Activated naive CD8-positive, alpha-beta T cell treated with anti-CD3 and anti-CD28 coated beads, Interleukin-2, amount 50 U/mL, for 16 hours (primary cell): ENCODE measurements at places on chromosomes 16 and 17.
A peak's percentile ranks its signal among the peaks of the same experiment; 100 is the strongest.

DNA sequence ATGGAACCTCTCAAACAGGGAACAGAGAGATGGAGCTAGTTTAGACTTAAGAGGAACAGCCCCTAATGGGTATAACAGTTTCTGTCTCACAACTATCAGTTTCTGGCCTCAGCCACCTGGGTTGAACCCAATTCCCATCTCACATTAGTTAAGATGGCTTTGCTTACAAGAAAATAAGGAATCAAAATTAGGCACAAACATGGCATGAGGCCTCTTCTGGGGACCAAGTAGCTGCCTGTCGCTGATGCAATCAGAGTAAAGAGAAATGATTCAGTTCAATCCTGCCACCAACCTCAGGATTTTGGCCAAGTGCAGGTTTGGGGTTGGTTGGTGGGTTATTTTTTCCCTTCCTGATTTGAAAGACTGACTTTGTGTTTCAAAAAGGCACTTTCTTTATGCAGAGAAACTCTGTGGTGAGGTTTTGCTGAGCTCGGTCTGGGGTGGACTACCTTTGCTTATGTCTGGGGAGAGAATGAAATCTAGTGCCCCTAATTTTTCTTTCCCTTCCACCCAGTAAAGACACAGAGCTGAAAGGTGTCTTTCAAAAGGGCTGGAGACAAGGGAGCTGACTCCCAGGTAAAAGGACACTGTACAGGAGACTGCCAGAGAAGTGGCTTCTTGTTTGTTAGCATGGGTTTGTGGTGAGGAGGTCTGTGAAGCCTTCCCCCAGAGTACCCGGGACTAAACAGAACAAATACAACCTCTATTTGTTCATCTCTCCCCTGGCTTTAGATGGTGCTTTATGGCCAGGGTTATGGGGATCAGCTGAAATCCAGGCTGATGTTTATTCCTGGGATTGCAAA lies 44.8 kb upstream of the NFAT5 start:
- DNase-seq: peak; percentile 3

GRCh38 chr17:8253801-8254200 lies 4.7 kb downstream of the PFAS start:
- DNase-seq: no peak

DNA sequence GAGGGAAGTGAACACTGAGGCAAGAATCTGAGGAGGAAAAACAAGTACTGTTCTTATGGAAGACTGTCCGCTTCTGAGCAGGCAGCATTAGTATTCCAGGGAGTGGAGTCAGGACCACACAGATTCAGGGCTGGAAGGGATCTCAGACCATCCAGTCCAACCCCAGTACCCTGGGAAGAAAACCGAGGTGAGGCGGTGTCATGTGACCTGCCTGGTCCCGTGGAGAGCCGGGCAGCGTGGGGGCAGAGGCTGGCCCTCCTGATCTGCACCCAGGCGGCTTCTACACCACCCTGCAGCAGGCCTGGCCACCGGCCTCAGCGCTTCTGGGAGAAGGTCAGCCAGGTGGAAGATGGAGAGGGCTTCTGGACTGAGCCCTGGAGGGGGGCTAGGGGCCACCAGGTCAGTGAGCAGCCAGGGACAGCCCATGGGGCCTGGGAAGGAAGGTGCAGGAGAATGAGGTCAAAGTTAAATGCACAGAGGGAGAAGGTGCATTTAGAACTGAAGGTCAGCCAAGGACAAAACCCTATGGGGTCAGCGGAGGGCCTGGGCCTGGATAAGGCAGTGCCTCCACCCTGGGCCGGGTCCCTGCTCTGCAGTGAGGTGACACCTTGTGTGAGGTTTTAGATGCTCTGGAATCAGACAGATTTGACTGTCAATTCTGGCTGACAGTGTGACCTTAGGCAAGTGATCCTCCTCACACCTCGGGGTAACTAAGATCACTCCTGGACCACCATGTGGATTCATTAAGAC lies 45.9 kb downstream of the VAC14 start:
- no peak for DNase-seq

GRCh38 chr17:57859601-57860413 lies 10.0 kb upstream of the MRPS23 start:
- no peak for DNase-seq

DNA sequence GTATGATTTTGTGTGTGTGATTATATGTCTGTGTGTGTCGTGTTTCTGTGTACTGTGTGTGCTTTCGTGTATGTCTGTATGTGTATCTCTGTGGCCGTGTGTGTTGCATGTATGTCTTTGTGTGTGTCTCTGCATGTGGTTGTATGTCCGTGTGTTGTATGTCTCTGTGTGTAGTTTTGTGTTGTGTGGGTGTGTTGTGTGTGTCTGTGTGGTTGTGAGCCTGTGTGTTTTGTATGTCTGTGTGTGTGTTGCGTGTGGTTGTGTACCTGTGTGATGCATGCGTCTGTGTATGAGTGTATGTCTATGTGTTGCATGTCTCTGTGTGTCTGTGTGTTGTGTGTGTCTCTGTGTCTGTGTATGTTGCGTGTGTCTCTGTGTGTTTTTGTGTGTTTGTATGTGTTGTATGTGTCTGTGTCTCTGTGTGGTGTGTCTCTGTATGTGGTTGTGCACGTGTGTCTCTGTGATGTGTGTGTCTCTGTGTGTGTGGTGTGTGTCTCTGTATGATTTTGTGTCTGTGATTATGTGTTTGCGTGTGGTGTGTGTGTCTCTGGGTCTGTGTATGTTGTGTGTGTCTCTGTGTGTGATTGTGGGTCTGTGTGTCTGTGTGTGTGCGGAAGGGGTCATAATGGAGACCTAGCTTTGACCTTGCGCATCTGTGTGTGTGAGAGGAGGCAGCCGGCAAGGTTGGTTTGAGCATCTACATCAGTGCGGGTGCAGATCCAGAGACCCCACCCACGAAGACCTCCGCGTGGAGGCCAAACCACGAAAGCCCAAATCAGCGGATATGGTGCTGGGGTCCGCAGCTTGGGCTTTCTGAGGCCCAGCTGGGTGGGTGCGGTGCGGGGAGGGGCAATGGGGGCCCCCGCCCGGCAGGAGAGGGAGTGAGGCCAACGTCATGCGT lies 212.6 kb upstream of the GSE1 start:
- no peak for DNase-seq

- peak; percentile 46 for DNase-seq
Observed at GRCh38 chr17:28744104-28744971, 527 bp downstream of the TRAF4 start.

DNA sequence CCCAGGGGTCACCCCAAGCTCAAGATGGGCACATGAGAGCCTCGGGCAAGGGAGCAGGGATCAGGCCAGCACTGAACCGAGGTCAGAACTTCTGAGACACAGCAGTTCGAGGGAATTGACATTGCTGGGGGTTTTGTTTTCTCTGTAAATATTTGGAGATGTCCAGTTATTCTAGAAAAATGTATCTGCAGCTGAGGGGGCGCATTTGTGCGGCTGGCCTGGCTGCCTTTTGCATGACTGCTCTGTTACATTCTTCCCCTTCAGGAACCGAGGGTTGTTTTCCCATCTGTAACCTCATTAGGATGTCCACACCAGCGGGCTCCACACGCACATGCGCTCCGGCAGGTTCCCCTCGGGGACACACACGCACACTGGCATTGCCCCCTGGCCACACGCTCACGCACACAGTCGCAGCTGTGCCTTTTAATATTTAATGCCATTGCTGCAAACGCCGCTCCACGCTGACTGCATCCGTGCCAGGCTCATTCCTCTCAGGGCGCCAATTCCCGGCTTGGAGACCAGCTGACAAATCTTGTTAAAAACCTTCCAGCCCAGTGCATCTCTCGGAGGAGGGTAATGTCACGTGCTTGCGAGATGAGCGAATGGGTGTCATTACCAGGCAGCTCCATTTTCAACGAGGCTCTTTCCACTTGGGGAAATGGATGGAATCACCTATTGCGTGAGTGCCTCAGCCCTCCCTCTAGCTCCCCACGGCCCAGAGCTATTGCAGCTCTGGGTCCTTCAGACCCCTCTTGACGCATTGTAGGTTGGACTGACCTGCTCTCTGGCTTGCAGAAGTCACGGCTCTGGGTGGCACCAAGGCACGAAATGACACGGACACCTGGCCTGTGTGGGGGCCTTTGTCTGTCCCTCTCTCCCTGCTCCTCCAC lies 13.1 kb downstream of the CCR7 start:
- DNase-seq: no peak

DNA sequence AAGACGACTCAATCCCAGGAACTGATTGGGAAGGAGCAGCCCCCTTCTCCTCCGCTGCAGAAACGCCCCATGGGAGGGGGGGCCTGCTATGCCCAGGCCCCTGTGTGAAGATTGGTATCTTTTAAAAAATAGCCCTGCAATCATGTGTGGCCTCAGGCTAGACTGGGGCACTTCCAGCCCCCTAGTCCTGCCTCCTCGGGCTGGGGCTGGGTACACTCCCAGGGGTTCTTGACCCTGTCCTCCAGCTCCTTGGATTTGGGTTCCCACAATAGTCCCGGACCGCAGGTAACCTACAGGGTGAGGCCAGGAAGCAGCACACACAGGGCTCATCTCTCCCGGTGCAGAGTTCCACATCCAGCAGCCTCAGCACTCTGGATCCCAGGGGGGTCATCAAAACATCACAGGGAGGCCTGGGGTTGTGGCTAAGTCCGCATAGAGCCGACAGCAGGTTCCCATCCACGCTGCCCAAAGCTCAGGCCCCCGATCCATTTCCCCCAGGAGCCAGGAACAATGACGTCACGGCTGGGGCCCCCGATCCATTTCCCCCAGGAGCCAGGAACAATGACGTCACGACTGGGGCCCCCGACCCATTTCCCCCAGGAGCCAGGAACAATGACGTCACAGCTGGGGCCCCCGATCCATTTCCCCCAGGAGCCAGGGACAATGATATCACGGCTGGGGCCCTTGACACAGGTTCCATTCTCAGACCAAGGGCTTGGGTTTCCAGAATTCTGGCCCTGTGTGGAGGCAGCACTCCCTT lies 202.4 kb downstream of the IRF8 start:
- DNase-seq: no peak

GRCh38 chr17:3927628-3928340 lies 11.5 kb upstream of the P2RX1 start:
- DNase-seq: no peak

DNA sequence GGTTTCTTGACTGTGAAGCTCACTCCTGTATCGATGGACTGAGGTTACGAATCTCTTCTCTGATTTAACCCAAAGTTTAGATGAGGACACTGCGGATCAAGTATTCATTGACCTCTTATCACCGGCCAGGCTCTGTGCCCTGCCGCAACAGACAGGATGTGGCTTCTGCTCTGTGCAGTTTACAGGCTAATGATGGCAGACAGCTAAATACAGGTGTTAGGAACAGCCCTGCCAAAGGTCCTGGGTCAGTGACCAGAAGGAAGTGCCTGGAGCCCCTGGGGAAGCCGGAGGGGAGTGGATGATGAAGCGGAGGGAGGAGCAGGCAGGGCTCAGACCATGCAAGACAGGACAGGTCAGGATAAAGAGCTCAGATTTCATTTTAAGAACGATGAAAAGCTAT lies 44.4 kb downstream of the HAPSTR1 start:
- no peak for DNase-seq

DNA sequence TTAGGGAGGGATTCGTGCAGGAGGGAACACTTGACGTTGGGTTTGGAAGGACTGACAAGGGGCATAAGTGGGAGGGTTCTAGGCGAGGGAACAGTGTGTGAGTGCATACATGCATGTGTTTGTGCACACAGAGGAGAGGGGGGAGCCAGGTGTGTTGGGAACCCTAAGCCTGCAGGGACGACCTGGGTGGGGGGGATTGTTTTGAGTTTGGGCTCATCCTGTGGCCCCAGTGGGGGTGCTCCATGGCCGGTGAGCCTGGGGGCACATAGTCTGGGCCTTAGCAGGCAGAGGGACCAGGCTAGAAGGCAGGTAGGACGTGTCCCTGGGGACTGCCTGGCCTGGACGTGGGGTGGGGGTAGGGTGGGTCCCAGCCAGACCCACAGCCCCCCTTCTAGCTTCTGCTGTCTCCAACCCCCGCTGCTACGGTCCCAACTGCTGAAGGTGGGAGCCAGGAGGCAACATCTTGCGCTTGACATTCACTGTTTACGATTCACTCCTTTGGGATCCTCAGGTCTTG lies 11.9 kb upstream of the RASD1 start:
- DNase-seq: no peak

- no peak for DNase-seq
Observed at GRCh38 chr16:22232277-22233036, 26.4 kb downstream of the EEF2K start.

DNA sequence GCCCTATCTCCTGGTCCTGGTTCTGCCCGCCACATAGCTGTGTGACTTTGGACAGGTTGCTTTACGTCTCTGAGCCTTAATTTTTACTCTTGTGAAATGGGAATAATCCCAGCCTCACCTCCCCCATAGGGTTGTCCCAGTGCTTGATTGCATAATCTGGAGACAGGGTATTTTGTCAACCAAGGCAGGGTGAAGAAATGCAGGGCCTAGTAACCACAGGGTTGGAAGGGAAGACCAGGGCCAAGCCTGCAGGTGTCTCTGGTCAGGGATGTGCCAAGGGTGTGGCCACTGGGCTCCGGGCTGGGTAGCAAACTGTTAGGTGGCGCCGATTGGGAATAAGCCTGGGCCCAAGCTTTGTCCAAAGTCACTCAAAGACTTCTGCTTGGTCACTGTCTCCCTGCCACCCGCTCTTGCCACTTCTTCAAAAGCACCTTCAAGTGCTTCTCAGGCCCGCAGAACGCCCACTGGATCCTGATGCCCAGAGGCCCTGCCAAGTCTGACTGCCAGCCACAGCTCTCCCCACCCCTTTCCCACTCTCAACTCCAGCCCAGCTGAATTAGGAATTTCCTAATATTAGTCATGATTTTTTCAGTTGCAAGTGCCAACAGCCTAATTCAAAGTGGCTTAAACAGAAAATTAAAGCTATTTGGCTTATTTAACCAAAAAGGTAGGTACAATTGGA lies 20.6 kb upstream of the COL1A1 start:
- DNase-seq: no peak

GRCh38 chr17:48582750-48583069 lies 4.6 kb upstream of the HOXB4 start:
- no peak for DNase-seq

GRCh38 chr17:13113821-13114525 lies 96.1 kb upstream of the ELAC2 start:
- no peak for DNase-seq

DNA sequence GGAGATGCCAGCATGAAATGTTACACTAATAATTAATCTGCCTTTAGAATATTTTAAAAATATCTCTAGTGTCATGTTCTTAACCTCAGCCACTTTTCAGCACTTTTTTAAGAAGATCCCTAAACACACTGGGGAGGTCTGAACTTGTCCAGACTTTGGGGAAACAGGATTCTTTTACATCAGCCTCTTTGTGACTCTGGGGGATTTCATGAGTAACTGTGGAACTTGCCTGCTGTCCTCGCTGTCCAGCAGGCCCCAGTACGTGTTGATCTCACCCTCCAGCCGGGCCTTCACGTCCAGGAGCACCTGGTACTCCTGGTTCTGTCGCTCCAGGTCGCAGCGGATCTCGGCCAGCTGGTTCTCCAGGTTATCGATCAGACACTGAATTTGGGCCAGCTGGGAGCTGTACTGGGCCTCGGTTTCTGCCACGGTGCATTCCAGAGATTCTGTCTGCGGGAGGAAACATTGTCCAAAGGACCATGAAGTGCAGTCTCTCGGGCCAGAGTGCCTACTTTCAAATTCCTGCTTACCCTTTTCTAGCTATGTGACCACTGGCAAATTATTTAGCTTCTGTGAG lies 5.5 kb downstream of the KRT40 start:
- DNase-seq: no peak

DNA sequence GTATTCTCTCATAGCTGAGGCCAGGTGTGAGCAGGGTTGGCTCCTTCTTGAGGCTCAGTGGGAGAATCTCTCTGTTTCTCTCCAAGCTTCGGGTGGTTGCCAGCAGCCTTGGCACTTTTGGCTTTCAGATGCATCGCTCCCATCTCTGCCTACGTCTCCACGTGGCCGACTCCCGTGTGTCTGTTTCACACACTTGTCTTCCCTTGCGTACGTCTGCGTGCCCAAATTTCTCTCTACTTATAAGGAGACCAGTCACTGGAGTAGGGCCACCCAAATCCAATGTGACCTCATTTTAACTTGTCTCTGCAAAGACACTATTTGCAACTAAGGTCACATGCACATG lies 14.7 kb downstream of the OSBPL7 start:
- DNase-seq: no peak
